ENCODE measurements at places on chromosomes 3 and 15. TPM values are rescaled to one million over a fixed set of nuclear protein-coding genes. Genes with fewer than 3 reads are reported as not detected.

GRCh38 chr3:135084976-135085375, 289.9 kb downstream of the EPHB1 start:
- H3K27me3 ChIP-seq = peaks cover 2% of the 10 kb centered on the region
- no peaks in the 10 kb centered on the region for H3K4me1 ChIP-seq
- no peak overlapping the region for H3K4me3 ChIP-seq
- no peak for DNase-seq
- no peaks in the 10 kb centered on the region for H3K36me3 ChIP-seq

- DNase-seq = no peak
- no peaks in the 10 kb centered on the region for H3K4me1 ChIP-seq
- no peaks in the 10 kb centered on the region for H3K36me3 ChIP-seq
- H3K27me3 ChIP-seq = no peaks in the 10 kb centered on the region
- H3K4me3 ChIP-seq = no peak overlapping the region
- H3K27ac ChIP-seq = no peak overlapping the region
These were observed 35.8 kb upstream of the LRTM1 start for GRCh38 chr3:54963641-54964040.

DNA sequence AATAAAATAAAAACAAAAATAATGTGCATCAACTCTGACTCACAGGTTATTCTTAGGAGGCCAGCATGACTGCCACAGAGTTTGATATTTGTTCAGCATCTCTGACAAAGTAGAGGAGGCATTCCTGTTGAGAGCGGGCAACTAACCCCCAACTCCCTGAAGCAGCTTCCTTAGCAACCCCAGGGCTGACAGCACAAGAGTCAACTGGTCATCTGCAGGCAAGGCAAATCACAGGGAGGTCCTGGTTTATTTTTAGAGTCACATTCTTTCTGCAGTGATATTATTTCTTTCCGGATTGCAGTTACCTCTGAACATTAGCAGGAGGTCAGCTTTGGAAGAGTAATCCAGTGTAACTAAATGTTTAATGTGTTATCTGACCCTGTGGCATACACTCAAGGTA, 273.0 kb downstream of the PLCL2 start:
- H3K27ac ChIP-seq = no peak overlapping the region
- no peak for DNase-seq
- no peaks in the 10 kb centered on the region for H3K27me3 ChIP-seq
- peaks cover 35% of the 10 kb centered on the region for H3K4me1 ChIP-seq
- H3K4me3 ChIP-seq = no peak overlapping the region
- H3K36me3 ChIP-seq = peaks cover 55% of the 10 kb centered on the region

DNA sequence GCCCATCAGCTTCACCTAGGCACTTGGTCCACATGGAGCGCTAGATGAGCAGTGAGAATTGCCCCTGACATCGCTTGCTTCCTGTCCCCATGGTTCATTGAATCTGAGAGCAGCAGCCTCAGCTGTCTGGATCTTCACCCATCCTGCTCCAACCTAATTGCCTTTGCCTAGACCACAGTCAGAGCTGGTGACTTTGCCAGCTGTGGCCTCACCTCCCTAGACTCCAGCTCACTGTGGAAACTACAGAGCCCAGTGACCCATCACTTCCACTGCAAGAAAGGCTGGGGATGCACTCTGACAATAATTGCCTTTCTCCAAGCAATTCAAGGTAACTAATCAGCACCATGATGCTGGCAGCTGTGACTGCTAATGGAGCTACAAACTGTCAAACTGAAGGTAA, 30.6 kb upstream of the SLC6A1 start:
- H3K36me3 ChIP-seq = no peaks in the 10 kb centered on the region
- no peaks in the 10 kb centered on the region for H3K4me1 ChIP-seq
- no peak overlapping the region for H3K4me3 ChIP-seq
- DNase-seq = no peak
- H3K27me3 ChIP-seq = no peaks in the 10 kb centered on the region

DNA sequence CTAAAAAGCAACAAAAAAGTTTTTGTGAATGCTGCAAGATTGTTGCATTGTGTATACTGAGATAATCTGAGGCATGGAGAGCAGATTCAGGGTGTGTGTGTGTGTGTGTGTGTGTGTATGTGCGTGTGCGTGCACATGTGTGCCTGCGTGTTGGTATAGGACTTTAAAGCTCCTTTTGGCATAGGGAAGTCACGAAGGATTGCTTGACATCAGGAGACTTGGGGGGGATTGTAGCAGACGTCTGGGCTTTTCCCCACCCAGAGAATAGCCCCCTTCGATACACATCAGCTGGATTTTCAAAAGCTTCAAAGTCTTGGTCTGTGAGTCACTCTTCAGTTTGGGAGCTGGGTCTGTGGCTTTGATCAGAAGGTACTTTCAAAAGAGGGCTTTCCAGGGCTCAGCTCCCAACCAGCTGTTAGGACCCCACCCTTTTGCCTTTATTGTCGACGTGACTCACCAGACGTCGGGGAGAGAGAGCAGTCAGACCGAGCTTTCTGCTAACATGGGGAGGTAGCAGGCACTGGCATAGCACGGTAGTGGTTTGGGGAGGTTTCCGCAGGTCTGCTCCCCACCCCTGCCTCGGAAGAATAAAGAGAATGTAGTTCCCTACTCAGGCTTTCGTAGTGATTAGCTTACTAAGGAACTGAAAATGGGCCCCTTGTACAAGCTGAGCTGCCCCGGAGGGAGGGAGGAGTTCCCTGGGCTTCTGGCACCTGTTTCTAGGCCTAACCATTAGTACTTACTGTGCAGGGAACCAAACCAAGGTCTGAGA, 4.7 kb downstream of the BHLHE40 start:
- peaks cover 69% of the 10 kb centered on the region for H3K4me1 ChIP-seq
- H3K4me3 ChIP-seq = peak overlapping the region; percentile 99
- DNase-seq = peak; percentile 80
- H3K27ac ChIP-seq = peak overlapping the region; percentile 85
- no peaks in the 10 kb centered on the region for H3K27me3 ChIP-seq
- H3K36me3 ChIP-seq = peaks cover 64% of the 10 kb centered on the region

GRCh38 chr3:59968513-59969045, 918.8 kb upstream of the CFAP20DC start:
- no peak for DNase-seq
- peaks cover 49% of the 10 kb centered on the region for H3K36me3 ChIP-seq
- no peaks in the 10 kb centered on the region for H3K27me3 ChIP-seq
- H3K4me1 ChIP-seq = peaks cover 1% of the 10 kb centered on the region

DNA sequence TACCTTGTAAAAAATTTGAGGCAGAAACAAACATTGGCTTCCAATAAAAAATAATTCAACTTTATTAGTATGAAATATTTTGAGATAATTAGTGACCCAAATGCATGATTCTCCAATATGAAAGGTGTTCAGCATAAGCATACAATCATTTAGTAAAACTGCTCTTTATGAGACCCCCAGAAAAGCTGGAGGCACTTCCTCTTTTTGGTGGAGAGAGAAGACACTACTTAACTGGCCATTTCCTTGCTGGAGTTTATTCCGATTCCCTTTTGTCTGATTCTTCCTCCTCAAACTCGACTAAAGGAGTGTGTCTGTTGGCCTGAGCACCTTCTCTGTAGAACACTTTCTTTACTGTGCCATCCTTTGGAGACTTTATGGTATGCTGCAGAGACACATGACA, 34.8 kb upstream of the DCUN1D1 start:
- H3K36me3 ChIP-seq = peaks cover 24% of the 10 kb centered on the region
- no peaks in the 10 kb centered on the region for H3K4me1 ChIP-seq
- no peak overlapping the region for H3K4me3 ChIP-seq
- no peak for DNase-seq

DNA sequence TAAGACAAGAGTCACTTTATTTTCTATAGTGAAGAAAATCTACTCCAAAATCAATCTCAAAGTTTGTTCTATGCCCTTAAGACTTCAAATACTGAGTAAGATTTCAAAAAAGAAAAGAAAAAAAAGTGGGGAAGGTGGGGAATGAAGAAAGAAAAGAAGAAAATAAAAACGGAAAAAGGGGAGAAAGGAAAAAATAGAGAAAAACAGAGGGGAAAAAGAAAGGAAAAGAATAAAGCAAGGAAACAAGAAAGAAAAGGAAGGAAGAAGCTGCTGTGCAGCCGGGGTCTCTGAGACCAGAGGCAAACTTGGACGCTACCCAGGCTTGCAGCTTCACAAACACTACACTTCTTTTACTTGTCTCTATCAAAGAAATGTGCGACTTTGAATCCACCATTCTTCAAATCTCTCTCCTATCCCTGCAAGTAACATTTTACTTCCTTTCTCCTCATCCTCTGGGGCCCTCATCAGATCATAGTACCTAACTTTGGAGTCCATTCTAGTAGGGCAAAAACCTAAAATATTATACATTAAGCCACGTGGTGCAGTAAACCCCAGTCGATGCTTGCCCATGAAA, 279.8 kb downstream of the FOXP1 start:
- no peak for DNase-seq
- H3K27me3 ChIP-seq = peaks cover 17% of the 10 kb centered on the region
- H3K4me1 ChIP-seq = peaks cover 76% of the 10 kb centered on the region
- peaks cover 9% of the 10 kb centered on the region for H3K36me3 ChIP-seq
- peak overlapping the region; percentile 82 for H3K4me3 ChIP-seq
- H3K27ac ChIP-seq = peak overlapping the region; percentile 82

- H3K4me1 ChIP-seq = no peaks in the 10 kb centered on the region
- H3K27me3 ChIP-seq = no peaks in the 10 kb centered on the region
- H3K4me3 ChIP-seq = no peak overlapping the region
- no peak for DNase-seq
These were observed 759.7 kb downstream of the NTRK3 start for GRCh38 chr15:87496795-87497194.

DNA sequence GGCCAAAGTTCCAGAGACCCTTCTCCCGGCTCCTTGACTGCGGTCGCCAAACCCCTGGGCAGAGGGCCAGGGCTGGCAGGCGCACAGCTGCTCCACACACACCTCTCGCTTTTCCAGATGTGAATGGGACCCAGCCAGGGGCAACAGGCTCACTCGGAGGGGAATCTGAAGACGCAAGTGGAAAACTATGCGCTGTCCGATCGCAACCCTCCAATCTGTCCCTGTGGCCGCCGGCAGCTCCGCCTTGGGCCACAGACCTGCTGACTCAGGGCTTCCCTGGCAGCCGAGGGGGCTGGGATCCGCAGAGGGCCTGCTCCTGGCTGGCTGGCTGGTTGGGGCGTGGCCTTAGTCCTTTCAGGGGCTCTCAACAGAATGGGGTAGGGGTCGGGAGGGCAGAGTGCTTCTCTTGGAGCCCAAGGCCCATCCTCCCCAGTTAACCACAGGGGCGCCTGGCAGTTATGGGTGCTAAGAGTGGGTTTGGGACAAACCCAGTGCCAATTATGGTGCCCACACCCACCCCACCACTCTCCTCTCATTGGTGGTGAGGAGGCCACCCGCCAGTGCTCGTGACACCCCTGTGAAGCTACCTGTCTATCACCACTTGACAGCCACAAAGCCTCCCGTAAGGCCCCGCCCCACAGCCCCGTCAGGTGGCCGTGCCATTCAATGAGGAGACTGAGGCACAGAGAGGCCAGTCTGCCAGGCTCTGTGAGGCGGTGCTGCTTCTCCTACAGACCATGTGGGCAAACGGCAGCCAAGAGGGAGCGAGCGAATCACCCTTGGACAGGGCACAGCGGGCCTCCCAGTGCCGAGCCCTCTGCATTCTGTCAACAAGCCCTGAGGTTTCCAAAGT, 53.8 kb downstream of the IQSEC1 start:
- no peak for DNase-seq
- no peaks in the 10 kb centered on the region for H3K27me3 ChIP-seq
- H3K36me3 ChIP-seq = no peaks in the 10 kb centered on the region
- no peak overlapping the region for H3K27ac ChIP-seq
- no peak overlapping the region for H3K4me3 ChIP-seq

GRCh38 chr3:119236756-119237155, 3.9 kb downstream of the B4GALT4 start:
- peak; percentile 21 for DNase-seq
- no peaks in the 10 kb centered on the region for H3K27me3 ChIP-seq
- H3K4me3 ChIP-seq = peak overlapping the region; percentile 22
- H3K4me1 ChIP-seq = peaks cover 66% of the 10 kb centered on the region
- no peak overlapping the region for H3K27ac ChIP-seq

DNA sequence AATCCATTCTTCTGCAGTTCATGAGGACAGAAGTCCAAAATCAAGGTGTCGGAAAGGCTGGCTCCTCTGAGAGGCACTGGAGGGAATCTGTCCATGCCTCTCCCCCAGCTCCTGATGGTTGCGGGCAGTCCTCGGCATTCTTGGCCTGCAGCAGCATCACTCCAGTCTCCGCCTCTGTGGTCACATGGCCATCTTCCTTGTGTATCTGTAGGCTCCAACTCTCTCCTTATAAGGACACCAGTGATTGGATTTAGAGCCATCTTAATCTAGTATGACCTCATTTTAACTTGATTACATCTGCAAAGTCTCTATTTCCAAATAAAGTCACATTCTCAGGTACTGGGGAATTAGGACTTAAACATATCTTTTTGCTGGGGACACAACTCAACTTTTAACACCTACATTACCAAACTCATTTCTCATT, 56.0 kb upstream of the FLNB start:
- no peak overlapping the region for H3K27ac ChIP-seq
- no peaks in the 10 kb centered on the region for H3K27me3 ChIP-seq
- H3K4me3 ChIP-seq = no peak overlapping the region
- H3K36me3 ChIP-seq = no peaks in the 10 kb centered on the region

DNA sequence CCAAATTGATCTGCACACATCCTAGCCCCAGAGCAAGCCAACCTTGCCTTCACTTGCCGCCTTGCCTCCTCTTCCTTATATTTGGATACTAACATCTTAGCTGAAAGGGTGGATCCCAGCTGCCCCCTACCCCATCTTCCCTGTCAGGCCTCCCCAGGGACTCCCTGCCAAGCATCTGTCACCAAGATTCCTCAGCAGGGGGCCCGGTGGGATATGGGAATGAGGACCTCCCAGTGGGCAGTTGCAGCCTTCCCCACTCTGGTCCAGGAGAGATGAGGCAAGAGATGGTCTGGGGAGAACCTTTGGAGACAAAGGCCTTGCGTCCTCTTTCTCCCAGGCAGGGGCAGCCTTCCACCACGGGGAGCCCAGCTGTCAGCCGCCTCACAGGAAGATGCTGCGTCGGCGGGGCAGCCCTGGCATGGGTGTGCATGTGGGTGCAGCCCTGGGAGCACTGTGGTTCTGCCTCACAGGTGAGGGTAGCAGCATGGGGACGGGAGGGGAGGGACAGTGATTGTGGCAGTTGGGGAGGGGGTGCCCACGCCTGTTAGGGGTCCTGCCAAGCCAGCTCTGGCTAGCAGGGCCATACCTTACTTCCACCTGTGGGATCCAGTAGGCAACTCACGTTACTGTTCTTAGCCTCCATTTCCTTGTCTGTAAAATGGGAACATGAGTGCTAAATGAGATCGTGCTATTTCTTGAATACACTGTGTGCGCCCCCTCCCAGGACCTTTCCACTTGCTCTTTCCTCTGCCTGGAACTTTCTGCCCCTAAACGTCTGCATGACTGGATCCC, 15.3 kb downstream of the CD276 start:
- H3K27me3 ChIP-seq = peaks cover 40% of the 10 kb centered on the region
- H3K4me1 ChIP-seq = peaks cover 35% of the 10 kb centered on the region
- H3K36me3 ChIP-seq = no peaks in the 10 kb centered on the region
- no peak for DNase-seq
- no peak overlapping the region for H3K4me3 ChIP-seq

- peaks cover 21% of the 10 kb centered on the region for H3K36me3 ChIP-seq
- no peak overlapping the region for H3K27ac ChIP-seq
- no peaks in the 10 kb centered on the region for H3K27me3 ChIP-seq
- peaks cover 5% of the 10 kb centered on the region for H3K4me1 ChIP-seq
These were observed 38.1 kb upstream of the RASA2 start for GRCh38 chr3:141448606-141449220.

GRCh38 chr3:145953316-145953715, 207.7 kb downstream of the PLOD2 start:
- H3K27me3 ChIP-seq = no peaks in the 10 kb centered on the region
- H3K4me1 ChIP-seq = no peaks in the 10 kb centered on the region
- H3K27ac ChIP-seq = no peak overlapping the region
- no peak overlapping the region for H3K4me3 ChIP-seq
- DNase-seq = no peak

The CCR1 gene
- total RNA-seq = 6.4 TPM

The CAV3 gene
- not detected for total RNA-seq

The ABI3BP gene
- total RNA-seq = not detected

The FBN1 gene
- total RNA-seq = 1.1 TPM

The TMC3 gene
- total RNA-seq = not detected

The MORC1 gene
- total RNA-seq = not detected

The ZPLD1 gene
- total RNA-seq = not detected

Data from activated CD4-positive, alpha-beta T cell treated with anti-CD3 and anti-CD28 coated beads, Interleukin-2, amount 10 ng/mL, durations not matched to agents 7 days and 5 days (primary cell).